LNCaP clone FGC (cell line): ENCODE measurements at places on chromosomes 3 and 15.

DNA sequence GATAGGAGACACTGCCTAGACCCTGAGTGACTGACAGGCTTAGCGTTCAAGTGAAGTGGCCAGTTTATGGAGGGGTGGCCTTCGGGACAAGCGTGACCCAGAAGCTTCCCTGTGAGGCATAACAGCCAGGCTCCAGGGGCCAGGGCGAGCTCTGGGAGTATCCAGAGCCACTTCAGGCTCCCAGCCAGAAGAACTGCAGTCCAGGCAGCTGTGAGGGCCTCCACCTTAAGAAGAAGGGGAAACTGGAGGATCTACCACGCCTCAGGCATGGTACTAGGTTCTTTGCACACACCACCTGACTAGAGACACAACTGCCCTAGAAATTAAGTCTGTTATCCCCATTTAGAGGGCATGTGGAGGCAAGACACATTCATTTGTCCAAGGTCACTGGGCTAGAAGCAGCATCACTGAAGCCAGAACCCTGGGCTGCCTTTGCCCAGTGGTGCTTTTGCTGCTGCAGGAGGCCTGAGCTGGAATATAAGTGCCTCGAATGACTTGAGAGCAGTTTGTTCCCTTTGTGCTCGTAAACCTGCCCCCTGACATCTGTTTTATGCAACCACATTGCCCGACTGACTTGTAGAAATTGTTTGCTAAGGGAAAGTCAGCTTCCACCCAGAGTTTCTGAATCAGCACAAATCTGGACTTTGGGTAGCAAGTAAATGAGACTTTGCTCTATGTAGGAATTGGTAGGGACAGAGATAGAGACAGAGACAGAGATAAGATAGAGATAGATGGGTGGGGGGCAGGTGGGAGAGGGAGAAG lies 23.3 kb downstream of the RASGRF1 start:
- peak; percentile 8 for DNase-seq

DNA sequence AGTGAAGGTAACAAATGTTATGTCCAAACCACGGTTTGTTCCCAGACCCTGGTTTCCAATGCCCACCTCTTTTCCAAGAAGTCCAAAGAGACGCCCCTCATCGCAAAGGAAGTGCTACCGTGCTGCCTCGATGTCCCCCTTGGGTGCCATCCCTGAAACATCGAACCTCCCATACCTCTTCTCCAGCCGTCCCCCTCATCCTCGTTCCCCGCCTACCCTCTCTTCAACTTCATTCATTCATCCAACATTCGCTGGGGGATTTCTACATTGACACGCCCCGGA lies 467 bp downstream of the TIPIN start:
- DNase-seq: no peak

DNA sequence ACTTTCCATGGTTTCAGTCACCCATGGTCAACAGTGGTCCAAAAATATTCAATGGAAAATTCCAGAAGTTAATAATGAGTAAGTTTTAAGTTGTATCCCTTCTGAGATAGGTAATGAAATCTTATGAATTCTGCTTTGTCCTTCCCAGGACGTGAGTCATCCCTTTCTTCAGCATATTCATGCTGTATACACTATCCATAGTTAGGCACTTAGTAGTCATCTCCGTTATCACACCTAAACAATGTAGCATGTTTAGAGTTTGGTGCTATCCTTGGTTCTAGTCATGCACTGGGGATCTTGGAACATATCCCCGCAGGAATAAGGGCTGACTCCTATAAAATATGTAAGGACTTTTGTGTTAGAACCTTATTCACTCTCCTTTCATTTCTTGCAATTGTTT lies 153.2 kb downstream of the UNC13C start:
- DNase-seq: no peak

DNA sequence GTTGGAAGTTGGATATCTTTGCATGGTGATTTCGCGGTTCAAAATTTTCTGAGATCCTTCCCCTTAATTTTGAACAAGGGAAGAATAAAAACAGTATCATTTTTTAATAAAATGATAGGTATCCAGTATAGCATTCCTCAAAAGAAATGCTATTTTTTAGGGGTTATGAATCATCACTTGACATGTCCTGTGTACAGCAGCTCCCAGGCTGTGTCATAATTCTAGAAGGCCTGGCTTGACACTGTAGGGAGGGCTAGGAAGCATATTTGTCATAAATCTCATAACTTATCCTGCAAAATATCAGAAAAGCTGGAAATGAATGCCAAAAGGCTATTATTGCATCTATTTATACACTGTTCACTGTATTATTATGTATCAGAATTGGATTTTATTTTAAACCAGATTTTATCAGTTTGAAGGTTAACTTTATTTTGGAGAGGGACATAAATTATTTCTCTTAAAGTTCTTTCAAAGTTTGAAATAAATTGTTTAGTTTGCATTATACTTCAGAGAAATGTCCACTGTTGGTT lies 539.1 kb upstream of the ROBO2 start:
- no peak for DNase-seq

GRCh38 chr3:28703843-28704242 lies 355.2 kb upstream of the AZI2 start:
- no peak for DNase-seq

DNA sequence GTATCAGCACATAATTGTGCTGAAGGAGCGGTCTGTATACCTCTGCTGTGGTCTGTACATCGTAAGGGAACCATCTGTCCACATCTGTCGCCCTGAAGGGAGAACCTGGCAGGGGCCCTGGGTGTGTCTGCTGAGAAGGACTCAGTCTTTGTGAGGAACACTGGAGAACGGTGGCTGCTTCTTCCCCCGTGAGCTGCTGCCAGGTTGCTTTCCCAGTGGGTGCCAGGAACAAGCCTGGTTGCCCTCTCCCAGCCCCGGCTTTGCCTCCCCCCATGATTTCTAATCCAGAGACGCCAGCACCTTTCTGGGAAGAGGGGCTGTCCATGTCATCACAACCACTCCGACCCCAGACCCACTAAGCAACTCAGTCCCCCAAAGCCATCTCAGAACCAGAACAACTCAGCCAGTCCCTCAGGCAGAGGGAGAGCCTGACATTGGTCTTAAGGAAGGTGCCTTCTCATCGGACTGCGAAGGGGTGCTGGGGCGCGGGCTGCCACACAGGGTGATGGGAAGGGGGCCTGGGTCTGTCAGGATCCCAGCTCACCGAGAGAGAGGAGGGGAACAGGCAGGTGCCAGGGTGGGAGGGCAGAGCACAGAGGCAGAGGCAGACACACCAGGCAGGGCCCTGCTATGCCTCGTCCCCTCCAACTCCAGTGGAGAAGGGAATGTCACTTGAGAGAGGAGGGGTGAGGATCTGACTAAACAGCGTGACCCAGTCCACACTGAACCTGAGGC lies 8.5 kb downstream of the TNK2 start:
- no peak for DNase-seq

DNA sequence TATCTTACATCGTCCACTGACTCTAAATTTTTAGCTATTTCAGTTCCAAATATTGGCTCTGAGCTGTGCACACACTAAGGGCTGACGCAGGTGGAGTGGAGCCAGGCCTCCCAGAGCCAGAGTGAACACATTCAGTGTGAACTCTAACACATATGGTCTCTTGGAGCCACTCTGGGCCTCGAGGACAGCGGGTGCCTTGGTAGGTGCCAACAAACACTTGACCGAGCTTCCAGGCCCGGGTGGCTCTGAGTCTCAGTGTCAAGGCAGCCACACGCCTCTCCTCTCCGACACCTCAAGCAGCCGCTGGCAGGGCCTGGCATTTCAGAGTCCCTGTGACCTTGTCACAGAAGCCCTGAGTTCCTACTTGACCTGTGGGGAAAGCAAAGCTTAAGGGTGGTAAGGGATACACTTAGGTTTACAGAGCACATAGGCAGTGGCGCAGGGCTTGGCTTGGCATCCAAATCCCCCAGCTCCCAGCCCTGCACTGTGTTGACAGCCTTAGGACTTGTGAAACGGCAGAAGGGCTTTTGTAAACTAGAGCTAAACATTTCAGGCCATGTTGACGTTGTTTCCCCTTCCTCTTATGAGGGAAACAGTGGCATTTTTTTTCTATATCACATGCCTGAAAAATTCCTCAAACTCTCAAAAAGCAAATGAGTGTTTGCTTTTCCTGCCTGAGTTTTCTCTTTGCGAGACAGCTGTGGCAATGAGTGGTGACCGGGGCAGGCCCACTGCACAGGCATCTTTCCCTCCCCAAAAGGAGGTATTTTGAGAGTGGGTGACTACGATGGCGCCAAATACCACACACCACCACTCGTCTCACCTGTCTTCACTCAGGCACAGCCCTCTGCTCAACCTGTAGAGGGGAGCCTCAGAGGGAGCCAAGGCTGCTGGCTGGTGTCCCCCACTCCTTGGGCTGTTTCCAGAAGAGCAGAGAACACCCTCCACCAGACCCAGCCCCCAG lies 60.8 kb downstream of the DAPK2 start:
- no peak for DNase-seq

GRCh38 chr3:121648219-121648958 lies 12.3 kb downstream of the HCLS1 start:
- DNase-seq: no peak

DNA sequence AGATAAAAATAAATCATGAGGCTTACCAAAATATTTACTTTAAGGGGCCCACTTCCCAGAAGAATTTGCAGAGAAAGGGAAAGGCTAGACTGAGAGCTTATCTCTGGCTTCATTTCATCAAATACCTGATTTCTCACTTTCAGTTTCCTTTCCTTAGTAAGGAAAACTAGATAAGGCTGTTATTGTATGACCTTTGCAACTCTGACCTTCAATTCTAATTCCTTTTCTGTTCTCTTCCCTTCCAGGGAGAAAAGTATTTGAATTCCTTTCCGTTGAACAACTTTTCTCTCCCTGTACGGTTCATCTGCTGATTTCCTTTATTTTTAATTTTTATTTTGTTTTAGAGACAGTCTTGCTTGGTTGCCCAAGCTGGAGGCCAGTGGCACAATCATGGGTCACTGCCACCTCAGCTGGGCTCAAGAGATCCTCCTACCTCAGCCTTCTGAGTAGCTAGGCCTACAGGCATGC lies 7.1 kb upstream of the PXK start:
- no peak for DNase-seq

- no peak for DNase-seq
Measured at GRCh38 chr3:142315083-142315482, 89.7 kb upstream of the GK5 start.

- no peak for DNase-seq
Measured at GRCh38 chr15:76183930-76184649, 124.3 kb downstream of the TMEM266 start.

- no peak for DNase-seq
Measured at GRCh38 chr3:142046320-142047020, 102.9 kb downstream of the TFDP2 start.

- no peak for DNase-seq
Measured at GRCh38 chr15:53116169-53116568, 326.0 kb upstream of the ONECUT1 start.

- no peak for DNase-seq
Measured at GRCh38 chr15:61571026-61571425, 341.9 kb upstream of the RORA start.

- no peak for DNase-seq
Measured at GRCh38 chr3:120114376-120114775, 20.1 kb upstream of the GSK3B start.

DNA sequence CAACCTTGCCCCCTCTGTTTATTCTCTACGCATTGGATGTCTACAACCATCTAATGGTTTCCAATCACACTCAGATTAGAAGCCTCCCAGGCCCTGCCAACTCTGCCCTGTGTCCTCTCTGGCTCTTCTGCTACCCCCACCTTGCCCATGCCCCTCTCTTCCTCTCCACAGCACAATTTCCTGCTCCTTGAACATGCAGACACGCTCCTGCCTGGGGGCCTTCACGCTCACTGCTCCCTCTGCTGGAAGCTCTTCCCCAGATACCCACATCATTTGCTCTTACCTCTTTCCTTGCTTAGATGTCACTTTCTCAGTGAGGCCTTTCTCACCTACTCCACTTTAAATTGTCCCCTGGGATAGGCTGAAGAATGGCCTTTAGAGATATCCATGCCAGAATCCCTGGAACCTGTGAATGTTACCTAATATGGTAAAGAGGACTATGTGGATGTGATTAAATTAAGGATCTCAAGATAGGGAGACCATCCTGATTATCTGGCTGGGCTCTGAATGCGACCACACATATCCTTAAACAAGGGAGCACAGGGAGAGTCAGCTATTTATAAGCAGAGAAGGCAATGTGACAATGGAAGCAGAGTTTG lies 9.9 kb downstream of the KY start:
- DNase-seq: no peak

DNA sequence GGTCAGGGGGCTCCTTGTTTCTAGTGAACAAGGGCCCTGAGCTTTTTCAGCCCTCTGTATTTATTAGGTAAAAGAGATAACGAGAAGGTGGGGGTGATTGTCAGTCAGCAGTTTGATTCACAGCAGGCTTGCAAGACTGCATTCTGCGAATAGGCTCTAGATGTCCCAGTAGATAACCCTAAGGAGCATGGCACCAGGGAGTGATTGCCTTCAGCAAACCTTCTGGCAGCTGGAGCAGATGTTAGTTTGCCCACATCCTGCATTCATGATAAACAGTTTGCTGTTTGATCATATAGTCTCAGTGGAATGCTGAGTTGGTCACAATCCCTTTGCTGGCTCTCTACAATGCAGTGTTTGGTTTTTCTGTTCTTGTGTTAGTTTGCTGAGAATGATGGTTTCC lies 161.3 kb upstream of the GADL1 start:
- DNase-seq: no peak

- no peak for DNase-seq
Measured at GRCh38 chr15:69189157-69189556, 28.7 kb downstream of the GLCE start.

DNA sequence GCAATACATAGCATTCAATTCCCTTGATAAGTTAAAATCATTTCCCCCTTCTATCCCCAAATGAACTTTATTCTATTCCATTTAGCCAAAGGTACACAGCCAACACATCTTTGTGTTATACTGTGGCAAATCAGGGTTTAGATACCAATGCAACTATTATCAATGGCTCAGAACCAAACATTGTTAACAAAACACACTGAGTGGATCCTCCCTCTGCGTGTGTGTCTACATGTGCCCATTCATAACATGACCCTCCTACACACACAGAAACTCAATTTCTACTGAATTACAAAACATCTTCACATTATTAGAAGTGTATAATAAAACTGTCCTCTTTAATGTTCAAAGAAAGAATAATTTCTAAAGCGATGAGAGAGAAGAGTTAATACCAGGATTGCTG lies 1.3 kb downstream of the TTBK2 start:
- DNase-seq: no peak

DNA sequence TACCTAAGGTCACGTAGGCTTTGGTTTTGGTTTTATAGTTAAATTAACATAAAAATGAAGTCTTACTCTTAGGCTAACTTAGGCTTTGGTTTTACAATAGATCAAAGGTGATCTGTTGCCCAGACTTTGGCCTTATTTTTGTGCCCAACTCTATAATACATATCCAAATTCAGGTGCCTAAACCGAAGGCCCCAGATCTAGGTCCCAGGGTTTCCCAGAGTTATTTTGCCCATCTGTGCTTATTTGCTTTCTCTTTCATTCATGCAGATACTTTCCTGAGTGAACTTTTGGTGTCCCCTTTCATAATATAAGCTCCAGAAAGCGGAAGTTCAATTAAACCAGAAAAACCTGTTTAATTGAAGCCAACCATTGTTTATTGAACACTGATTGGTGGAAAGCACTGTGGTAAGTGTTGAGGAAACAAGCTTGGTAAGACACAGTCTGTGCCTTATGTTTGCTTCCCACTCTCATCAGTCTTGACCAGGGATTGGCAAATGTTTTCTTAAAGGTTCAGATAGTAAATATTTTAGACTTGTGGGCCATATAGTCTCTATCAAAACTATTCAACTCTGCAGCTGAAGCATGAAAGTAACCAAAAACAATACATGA lies 209.7 kb downstream of the WDR72 start:
- peak; percentile 92 for DNase-seq

- no peak for DNase-seq
Measured at GRCh38 chr15:27867861-27868260, 231.3 kb downstream of the OCA2 start.
